Dermis microvascular lymphatic vessel endothelial cell (primary cell): ENCODE measurements at places on chromosomes 1 and 21. TPM values are rescaled to one million over a fixed set of nuclear protein-coding genes. Genes with fewer than 3 reads are reported as not detected.

DNA sequence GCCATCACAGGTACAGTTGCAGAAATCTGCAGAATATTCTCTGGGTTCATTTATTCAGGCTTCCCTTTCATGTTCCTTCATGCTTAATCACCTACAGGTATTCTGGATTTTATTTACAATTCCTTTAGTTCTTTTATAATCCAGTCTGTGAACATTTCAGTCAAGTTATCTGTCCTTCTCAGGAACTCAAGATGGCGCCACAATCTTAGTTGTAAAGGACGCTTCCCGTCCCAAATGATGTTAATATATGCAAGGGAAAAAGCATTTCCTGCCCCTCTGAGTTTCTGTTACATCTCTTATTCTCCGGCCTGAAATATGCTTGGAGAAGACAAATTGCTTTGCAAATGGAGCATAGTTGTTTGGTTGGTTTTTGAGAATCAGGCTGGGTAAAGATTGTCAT is 19.3 kb downstream of the F3 start:
- peak; percentile 40 for DNase-seq

Gene ATP6V1G3
- 0.25 TPM in 1 of 2 replicates, not detected in the other for total RNA-seq

- DNase-seq, result no peak
These were observed 262.9 kb downstream of the PTPRU start for GRCh38 chr1:29499104-29499650.

Gene LMX1A
- not detected in 2 replicates for total RNA-seq

- DNase-seq, result no peak
These were observed 41.6 kb downstream of the PARP1 start for GRCh38 chr1:226366290-226366689.

DNA sequence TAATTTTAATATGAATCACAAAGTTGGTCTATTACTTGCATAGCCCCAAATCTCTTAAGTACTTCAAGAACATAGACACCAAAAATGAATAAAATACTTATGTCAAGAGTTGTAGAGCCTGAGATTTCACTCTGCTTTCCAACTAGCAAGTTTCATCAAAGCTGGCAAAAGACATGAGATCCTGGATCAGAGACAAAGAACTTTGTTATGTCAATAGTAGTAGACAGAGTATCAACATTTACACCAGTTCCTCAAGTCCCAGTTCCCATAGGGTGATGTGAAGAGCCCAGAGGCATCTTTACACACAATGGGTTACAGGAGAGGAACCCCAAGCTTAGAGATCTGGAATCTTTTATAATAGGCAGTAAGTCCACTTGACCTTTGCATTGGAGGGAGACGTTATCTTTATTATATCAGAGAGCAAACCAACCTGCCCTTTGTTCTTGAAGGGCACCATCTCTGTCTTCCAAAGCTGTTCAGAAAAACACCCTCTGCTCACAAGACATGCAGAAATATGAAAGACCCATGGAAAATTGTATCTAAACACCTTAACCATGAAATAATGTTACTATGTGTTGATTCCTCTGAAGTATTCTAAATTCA is 174.4 kb upstream of the GALNT2 start:
- DNase-seq, result no peak

DNA sequence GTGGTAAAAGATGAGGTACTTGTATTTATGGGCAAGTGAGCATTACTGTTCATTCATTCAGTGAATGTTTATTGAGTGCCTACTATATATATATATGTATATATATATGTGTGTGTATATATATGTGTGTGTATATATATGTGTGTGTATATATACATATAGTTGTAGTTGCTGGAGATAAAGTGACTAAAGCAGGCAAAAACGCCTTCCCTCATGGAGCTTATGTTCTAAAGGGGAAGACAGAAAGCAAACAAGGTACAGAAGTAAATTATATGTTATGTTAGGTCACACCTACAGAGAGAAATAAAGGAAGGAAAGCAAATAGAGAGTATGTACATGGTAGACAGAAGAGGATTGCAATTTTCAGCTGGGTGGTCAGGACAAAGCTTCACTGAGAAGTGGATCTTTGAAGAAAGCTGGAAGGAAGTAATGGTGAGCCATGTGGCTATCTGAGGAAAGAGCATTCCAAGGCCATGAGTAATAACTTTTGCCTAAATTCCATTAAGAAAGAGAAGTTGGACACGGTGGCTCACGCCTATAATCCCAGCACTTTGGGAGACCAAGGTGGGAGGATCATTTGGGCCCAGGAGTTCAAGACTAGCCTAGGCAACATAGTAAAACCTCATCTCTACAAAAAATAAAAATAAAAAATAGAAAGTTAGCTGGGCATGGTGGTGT is 33.5 kb upstream of the KLF17 start:
- DNase-seq, result peak; percentile 23
